ENCODE measurements at places on chromosomes 1 and 21.

GRCh38 chr21:21436012-21436534 lies 437.9 kb downstream of the NCAM2 start:
- no peak for DNase-seq

GRCh38 chr1:17922833-17923232 lies 167.7 kb downstream of the ACTL8 start:
- DNase-seq: peak; percentile 48

GRCh38 chr1:109258481-109259466 lies 9.4 kb downstream of the CELSR2 start:
- no peak for DNase-seq

DNA sequence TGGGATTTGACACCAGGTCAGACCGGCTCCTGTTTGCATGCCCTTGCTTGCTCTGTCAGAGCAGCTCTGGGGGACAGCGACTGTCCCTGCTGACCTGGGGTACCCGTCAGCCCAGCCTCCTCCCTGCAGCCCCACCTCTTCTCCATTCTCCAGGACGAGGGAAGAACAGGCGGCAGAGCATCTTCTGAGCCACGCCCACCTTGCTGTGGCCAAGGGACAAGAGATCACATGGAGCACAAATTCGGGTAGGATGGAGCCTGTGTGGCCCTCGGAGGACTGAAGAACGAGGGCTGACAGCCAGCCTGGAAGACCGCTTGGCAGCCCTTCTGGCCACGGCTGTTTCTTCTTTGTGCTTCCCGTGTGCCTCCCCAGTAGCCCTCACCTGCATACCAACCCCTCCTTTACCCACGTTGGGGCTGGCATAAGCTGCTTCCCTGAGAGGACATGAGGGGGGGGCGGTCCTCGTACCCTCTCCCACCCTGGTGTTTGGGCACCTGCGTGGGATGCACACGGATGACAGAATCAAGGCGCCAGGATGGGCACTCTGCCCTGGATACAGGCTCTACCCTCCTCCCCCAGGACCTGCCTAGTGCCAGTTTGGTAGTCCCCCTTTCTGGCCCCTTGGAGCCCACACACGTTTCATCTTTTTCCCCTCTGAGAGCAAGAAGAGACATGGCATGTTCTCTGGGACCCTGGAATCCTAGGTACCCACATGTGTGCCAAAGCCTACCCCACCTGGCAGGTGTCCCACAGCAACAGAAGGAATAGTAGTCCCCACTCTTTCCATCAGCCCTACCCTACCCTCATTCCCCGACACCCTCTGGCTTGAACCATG lies 26.9 kb downstream of the CDK18 start:
- DNase-seq: no peak

DNA sequence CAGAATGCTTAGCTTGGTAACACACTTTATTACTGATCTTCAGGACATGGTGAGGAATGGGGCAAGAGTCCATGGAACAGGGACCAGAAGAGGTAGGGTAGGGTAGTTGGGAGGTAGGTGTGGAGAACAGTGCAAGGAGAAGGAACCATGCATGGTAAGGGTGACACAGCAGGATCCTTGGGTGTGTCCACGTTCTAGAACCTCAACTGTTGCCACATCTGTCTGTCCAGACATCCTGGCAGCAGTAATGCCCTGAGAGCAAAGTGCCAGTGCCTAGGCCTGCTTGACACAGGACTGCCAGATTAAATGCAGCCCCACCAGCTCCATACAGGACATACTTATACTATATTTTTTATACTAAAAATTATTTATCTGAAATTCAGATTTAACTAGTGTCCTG lies 13.9 kb downstream of the DMAP1 start:
- DNase-seq: no peak

DNA sequence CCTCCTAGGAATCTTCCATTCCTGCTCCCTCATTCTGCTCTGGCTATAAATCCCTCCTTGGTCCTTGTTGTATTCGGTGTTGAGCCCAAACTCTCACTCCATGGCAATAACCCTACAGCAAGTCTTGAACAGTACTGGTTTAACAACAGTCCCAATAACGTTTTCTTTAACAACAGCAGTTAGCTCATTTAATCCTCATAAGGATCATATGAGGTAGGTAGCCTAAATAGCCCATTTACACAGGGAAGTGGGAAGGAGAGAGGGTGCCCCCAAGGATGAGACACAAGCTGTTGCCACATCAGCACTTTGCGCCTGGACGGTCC lies 444 bp upstream of the AGTRAP start:
- no peak for DNase-seq

- DNase-seq: no peak
These were observed 29.0 kb upstream of the RHOU start for GRCh38 chr1:228706305-228706704.

GRCh38 chr21:15592271-15592860 lies 137.4 kb upstream of the USP25 start:
- DNase-seq: peak; percentile 66

DNA sequence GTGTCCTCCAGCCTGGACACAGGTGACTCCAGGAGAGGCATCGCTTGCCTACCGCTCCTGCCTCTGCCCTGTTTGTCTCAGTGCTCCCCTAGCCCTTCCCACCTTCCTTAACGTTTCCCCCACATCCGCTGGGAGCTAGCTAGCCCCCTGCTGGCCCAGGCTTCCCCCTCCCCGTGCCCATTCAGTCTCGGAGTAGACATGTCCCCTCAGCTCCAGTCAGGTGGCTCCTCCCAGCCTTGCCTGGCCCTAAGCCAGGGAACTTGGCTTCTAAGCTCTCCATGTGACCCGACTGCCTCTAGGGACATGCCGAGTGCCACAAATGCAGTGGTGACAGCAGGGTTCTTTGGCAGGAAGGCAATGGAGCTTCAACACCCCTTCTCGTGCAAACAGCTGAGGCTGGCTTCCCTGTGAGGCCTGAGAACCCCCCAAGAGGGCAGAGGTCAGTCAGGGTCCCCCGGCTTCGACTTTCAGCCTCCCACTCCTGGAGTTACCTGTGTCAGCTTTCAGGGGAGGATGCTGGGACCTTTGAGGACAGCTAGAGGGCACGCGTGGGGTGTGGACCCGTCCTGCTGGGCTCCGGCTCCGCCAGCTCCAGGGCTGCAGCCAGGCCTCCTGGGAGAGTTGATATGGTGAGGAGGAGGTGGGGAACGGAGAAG lies 16.2 kb downstream of the DRAXIN start:
- peak; percentile 91 for DNase-seq

DNA sequence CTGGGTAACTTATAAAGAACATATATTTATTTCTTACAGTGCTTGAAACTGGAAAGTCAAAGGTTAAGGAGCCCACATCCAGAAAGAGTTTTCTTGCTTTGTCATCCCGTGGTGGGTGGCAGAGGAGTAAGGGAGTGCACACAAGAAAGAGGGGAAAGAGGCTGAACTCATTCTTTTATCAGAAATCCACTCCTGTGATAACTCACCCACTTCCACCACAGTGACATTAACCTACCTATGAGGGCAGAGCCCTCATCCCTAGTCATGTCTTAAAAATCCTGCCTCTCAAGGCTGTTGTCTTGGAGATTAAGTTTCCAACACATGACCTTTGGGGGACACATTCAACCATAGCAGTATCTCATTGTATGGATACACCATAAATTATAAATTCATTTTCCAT lies 32.5 kb upstream of the RGS4 start:
- no peak for DNase-seq

GRCh38 chr1:66729119-66729518 lies 23.1 kb upstream of the DYNLT5 start:
- no peak for DNase-seq

DNA sequence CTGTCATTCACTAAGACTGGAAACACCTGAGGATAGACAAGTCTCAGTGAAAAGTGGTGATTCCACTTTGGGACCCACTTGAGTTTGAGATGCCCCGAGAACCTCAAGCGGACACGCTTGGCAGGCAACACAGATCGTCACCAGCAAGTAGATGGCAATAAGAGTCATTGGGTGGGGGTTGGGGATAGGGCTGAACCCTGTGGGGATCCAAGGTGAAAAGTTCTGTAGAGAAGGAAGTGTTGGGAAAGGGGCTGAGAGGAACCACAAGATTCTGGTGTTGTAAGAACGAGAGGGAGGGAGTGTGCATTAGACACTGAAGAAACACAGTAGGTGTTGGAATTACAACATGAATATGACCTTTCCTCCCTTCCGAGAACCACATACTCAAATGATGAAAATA lies 45.4 kb upstream of the TDRD10 start:
- DNase-seq: no peak

- no peak for DNase-seq
These were observed 6.7 kb upstream of the IRF2BP2 start for GRCh38 chr1:234616644-234617043.

- no peak for DNase-seq
These were observed 18.7 kb upstream of the MTF1 start for GRCh38 chr1:37878071-37878470.

- no peak for DNase-seq
These were observed 14.3 kb downstream of the PTAFR start for GRCh38 chr1:28162151-28162550.

- DNase-seq: no peak
These were observed 96.6 kb downstream of the SIPA1L2 start for GRCh38 chr1:232533328-232533727.

DNA sequence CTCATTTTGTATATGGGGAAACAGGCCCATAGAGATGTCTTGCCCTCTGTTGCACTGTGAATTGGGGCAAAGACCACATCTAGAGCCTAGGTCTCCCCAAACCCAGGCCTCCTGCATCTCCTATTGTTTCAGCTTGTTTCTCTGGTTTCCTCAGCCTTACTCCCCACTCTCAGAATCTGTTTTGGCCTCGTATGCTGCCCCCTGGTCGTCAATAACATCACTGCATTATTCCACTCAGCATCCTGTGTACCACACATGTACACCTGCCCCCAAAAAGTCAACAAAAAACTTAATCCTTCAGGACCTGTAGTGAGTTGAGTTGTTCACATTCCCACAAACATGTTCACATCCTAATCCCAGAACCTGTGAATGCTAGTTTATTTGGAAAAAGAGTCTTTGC lies 184.8 kb downstream of the BRINP2 start:
- DNase-seq: no peak

DNA sequence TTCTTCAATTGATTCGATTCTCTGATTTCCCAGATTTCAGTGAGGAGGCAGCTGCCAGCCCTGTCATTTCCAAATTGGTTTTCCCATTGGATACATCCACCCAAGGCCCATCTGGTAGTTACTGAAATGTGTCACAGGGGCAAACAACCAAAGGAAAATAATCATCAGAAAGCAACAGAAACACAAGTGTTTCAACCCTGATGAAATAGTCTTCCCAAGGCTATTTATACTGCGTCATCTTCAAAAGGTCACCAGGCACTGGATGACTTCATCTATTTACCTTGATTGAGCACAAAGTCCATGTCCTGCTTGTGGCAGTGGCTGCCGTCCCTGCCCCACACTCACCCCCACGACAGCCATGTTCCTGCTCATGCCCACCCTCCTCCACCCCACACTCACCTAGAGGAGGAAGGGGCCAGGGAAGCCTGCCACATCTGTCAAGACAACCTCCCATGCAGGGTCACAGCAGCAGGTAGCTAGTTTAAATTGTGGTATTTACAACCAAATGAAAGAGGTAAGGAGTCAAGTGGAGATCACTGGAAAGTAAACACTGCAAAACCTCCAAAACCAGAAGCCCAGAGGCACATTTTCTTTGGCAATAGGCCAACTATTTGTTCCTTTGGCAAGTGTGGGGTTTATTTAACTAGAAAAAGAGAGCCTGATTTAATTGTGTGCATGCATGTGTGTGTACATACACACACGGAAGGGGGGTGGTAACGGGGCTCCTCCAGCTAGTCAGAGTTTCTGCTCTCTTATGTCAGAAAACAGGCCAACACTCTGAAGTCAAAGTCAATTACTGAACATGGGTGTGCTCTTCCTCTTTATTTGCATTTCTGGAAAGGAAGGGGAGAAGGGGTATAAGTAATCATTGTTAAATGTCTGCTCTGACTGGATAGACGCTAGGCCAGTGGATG lies 49.5 kb upstream of the RAB4A start:
- peak; percentile 92 for DNase-seq

DNA sequence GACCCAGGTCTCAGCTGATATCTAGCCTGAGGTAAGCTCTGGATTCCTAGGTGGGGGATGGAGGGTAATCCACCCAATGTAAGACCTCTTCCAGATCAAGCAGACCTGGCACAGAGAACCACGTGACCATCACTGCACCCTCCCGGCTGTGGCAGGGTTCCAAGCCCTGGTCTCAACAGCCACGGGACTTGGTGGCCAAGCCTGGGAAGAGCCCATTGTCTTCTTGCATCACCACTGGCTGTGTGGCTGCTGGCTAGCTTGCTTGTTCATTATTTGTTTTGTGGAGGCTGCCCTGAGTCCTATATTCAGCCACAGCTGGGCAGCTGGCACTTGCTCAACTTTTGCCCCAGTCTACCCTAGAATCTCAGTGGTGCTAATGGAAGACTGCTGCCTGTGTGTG lies 24.1 kb upstream of the NFASC start:
- DNase-seq: peak; percentile 43

- no peak for DNase-seq
These were observed 70.4 kb downstream of the UBR4 start for GRCh38 chr1:19139711-19140110.

GRCh38 chr1:211634931-211635330 lies 40.5 kb downstream of the NEK2 start:
- no peak for DNase-seq

DNA sequence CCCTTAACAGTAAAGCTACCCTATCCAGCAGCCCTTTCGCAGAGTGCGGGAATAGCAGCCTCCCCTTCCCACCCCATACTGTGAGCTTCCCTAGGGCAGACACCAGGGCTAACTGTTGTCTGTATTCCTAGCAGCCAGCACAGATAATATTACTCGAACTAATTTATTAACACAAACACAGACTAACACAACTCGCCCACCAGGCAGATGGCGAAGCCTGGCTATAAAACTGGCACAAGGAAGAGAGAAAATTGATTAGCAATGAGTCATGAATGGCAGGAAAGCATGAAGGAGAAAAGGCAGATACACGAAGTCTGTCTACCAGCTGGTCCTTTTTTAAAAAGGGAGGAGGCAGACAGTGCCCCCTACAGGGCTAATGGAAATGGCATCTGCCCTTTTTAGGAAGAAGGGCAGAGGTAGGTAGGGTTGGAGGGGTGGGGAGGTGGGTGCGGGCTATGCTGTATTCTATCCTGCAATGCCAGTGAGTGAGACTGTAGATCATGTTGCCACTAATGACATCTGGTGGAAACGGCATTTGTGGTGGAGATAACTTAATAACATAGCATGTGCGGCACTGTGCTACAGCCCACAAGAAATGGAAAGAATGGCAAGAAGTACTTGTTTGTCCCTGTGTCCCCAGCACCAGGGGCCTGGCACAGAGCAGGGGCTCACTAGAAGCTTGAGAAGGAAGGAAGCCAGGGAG lies 30.6 kb upstream of the CTPS1 start:
- no peak for DNase-seq

GRCh38 chr1:86365896-86366295 lies 30.2 kb downstream of the ODF2L start:
- no peak for DNase-seq

DNA sequence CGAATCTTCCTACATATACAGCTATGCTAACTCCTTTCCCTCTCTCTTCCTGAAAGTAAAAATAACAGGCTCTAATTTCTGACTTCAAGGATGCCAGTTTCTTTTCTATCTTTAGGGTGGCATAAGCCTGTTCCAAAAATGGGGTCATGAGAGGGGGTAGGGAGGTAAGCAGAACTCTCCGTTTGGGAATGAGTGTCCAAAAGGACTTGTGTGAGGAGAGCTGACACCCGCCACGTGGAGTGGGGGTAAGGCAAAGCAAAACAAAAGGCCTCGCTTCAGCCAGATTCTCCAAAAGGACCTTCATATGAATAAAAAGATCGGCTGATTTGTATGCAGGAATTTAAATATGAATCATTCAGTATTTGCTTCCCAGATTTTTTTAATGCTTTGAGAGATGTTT lies 28.6 kb downstream of the PLPPR4 start:
- DNase-seq: no peak
